ENCODE measurements at places on chromosomes 11 and 22. TPM values are rescaled to one million over a fixed set of nuclear protein-coding genes. Genes with fewer than 3 reads are reported as not detected.
A peak's percentile ranks its signal among the peaks of the same experiment; 100 is the strongest.

- peak; percentile 87 for DNase-seq
- H3K36me3 ChIP-seq, result no peaks in the 10 kb centered on the region
- no peak overlapping the region for H3K27ac ChIP-seq
- H3K4me1 ChIP-seq, result peaks cover 32% of the 10 kb centered on the region
- H3K27me3 ChIP-seq, result no peaks in the 10 kb centered on the region
Measured at GRCh38 chr22:33328789-33329296, 270.7 kb upstream of the SYN3 start.

DNA sequence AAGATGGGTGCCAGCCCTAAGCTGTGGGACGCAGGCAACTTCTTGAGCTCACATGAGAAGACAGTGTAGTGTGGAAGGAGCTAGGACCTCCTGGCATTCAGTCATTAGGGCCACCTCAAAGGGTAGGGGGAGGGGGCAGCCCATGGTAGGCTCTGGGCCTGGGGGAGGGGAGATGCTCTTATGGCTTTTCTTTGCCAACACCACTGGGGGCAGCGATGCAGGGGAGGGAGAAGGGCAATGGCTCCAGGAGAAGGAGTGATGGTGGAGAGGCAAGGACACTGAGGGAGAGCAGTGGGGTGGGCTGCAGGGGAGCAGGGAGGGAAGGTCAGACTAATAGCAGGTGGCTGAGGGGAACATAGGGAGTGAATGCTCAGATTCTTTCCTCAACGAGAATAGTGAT, 63.3 kb upstream of the SUSD2 start:
- no peak for DNase-seq
- H3K36me3 ChIP-seq, result peaks cover 59% of the 10 kb centered on the region
- H3K27ac ChIP-seq, result no peak overlapping the region
- H3K4me1 ChIP-seq, result no peaks in the 10 kb centered on the region
- H3K27me3 ChIP-seq, result no peaks in the 10 kb centered on the region

DNA sequence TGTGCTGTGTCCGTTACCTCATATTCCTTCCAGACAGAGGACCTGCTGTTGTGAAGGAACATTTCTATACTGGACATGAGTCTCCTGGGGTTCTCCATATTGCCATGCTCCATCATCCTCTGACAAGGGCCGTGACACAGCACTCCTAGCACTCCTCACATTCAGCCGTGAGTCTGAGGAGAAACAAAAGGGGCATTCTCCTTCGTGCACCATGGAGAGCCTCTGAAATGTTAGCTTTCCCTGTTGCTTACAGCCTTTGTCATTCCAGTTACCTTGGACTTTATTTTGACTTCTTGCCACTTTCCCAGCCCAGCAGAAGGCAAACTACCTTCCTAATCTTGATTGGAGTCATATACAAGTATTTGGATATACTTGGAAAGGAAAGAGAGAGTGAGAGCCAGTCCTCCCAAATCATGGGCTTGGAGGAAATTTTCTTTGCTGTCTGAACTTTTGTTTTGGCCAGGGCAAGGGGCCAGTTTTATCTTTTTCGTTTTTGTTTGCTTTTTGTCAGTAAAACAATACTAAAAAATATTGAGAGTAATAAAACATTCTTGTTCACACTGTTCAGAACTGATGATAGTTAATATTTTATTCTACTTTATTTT, 29.1 kb upstream of the TECTA start:
- no peak overlapping the region for H3K4me3 ChIP-seq
- H3K27me3 ChIP-seq, result no peaks in the 10 kb centered on the region
- H3K4me1 ChIP-seq, result no peaks in the 10 kb centered on the region
- no peaks in the 10 kb centered on the region for H3K36me3 ChIP-seq

GRCh38 chr22:36928196-36928595, 14.8 kb downstream of the CSF2RB start:
- DNase-seq, result no peak
- H3K36me3 ChIP-seq, result no peaks in the 10 kb centered on the region
- H3K27ac ChIP-seq, result no peak overlapping the region
- 0 out of 2 replicates have a peak, but pooled peaks cover 4% of the 10 kb centered on the region for H3K27me3 ChIP-seq

GRCh38 chr11:69572233-69572860, 68.6 kb upstream of the CCND1 start:
- DNase-seq, result peak; percentile 57
- H3K4me3 ChIP-seq, result no peak overlapping the region
- H3K36me3 ChIP-seq, result no peaks in the 10 kb centered on the region
- H3K27me3 ChIP-seq, result no peaks in the 10 kb centered on the region

DNA sequence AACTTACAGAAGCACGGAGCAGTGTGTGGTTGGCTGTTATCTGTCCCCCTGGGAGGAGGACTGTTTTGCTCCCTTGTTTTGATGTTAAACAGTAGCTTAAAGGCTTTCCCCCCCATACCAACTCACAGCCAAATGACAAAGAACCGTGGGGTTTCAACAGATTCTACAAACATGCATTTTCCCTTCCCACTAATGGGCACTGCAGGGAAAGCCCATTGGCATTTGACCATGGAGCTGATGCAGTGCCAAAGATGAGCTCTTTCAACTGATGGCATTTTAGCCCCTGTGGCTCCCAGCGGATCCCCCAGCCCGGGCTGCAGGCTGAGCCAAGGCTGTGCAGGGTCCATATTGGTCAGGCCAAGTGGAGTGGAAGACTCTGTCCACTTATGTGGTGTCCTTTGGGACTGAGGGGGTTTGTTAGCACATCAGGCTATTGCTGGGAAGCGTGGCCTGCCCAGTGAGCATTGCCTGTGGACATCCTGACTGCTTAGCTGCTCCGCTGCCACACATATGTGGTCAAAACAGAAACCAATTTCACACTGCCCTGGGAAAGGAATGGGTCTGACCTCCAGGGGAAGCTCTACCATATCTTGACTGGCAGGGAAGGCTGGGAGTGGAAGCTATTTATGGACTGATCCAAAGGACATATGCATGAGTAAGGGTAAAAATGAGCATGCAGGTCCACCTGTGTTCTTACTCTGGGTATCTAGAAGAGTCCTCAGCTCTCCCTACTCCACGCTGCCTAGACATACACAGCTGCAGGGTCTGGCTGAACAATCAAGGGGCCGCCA, 116.4 kb upstream of the PARVA start:
- H3K27me3 ChIP-seq, result no peaks in the 10 kb centered on the region
- DNase-seq, result no peak
- no peaks in the 10 kb centered on the region for H3K4me1 ChIP-seq
- H3K36me3 ChIP-seq, result peaks cover 56% of the 10 kb centered on the region
- H3K4me3 ChIP-seq, result no peak overlapping the region

The IGLL1 gene
- not detected for total RNA-seq

The IRF7 gene
- total RNA-seq, result 5.9 TPM
